ENCODE measurements at places on chromosomes 11 and 22. TPM values are rescaled to one million over a fixed set of nuclear protein-coding genes. Genes with fewer than 3 reads are reported as not detected.

DNA sequence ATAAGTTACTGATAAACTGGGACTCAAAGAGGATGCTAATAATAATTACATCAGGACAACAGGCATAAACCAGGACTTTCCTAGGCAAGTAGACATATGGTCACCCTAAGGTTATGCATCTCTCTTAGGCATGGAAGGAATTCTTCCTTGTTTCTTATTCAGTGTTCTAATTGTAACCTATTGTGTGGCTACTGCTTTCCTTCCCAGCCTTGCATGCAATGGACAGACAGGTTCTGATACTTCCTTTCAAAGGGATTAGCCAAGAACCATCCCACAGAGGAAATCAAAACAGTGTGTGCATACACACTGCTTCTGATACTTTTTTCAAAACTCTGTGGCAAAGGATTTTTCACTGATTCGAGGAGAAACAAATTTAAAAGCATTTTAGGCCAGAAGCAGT lies 48.3 kb downstream of the RRAS2 start:
- no peaks in the 10 kb centered on the region for H3K27me3 ChIP-seq
- H3K36me3 ChIP-seq, result no peaks in the 10 kb centered on the region
- H3K4me3 ChIP-seq, result no peak overlapping the region
- H3K27ac ChIP-seq, result peak overlapping the region; percentile 84

DNA sequence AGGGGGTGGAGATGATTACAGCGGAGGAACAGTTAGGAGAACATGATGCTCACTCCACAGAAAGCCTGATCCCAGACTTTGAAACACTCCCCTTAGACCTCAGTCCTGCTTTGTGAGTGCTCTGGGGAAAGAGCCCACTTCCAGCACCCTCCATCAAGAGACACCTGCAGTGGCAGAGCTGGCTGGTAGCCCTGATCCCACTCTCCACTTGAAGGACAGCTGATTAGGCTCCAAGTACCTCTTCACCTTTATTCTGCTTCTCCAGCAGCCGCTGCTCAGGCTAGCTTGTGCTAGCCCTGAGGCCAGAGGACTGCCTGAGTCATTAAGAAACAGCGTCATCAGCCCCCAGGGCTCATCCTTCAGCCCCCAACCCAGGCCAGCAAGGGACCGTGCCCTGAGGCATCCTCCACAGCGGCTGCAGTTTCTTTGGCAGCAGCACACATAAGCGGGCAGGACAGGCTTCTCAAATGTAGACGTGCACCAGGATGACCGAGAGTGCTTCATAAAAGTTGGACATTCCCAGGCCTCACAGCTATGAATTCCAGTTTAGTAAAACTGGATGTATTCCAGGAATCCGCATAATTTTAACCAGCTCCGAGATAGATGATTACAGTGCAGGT lies 146.0 kb upstream of the TBCEL start:
- DNase-seq, result no peak
- H3K27ac ChIP-seq, result no peak overlapping the region
- H3K36me3 ChIP-seq, result no peaks in the 10 kb centered on the region
- peaks cover 9% of the 10 kb centered on the region for H3K27me3 ChIP-seq
- no peak overlapping the region for H3K4me3 ChIP-seq

TRPC6 gene
- not detected for polyA plus RNA-seq

SOX10 gene
- not detected for polyA plus RNA-seq

DNA sequence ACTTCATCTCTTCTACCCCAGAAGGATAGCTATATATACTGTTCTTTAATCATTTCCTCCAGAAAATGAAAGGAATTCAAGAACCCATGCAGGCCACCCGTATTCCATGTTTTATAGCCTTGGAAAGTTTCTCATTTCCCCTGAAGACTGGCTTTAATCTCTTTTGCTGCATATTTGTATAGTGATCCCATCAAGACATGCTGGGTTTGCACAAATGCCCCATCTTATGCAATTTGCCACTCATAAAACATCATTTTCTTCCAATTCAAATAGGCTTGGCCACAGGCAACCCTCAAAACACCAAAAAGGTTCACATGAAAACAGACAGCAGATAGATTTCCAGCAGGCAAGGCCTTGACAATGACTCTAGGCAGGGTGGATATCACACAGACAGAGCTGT lies 28.3 kb upstream of the APOA1 start:
- no peaks in the 10 kb centered on the region for H3K4me1 ChIP-seq
- H3K27ac ChIP-seq, result no peak overlapping the region
- H3K36me3 ChIP-seq, result peaks cover 65% of the 10 kb centered on the region
- H3K27me3 ChIP-seq, result no peaks in the 10 kb centered on the region
- no peak for DNase-seq
- H3K4me3 ChIP-seq, result no peak overlapping the region

DNA sequence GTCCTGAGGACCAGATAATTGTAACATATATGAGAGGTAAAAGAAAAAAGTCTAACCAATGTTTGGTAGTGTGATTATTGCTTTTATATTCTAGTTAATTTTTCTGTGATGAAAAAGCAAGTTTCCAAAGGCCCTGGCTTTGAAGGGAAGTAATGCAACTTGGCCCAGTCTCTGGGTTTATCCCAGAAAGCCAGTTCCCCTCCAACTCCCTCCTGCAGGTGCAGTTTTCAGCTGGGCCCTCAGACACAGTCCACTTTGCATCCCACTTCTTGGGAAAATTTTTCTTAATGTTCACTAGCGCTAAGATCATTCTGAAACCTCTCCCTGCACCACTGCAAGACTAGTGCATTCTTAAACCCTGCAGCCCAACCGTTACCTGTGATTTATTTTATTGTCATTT lies 586.8 kb downstream of the NTM start:
- H3K27me3 ChIP-seq, result no peaks in the 10 kb centered on the region
- no peaks in the 10 kb centered on the region for H3K4me1 ChIP-seq
- DNase-seq, result no peak
- no peaks in the 10 kb centered on the region for H3K36me3 ChIP-seq
- no peak overlapping the region for H3K4me3 ChIP-seq

GRCh38 chr11:115126092-115126491 lies 378.1 kb downstream of the CADM1 start:
- H3K27me3 ChIP-seq, result no peaks in the 10 kb centered on the region
- no peaks in the 10 kb centered on the region for H3K36me3 ChIP-seq
- H3K27ac ChIP-seq, result no peak overlapping the region
- peaks cover 8% of the 10 kb centered on the region for H3K4me1 ChIP-seq
- H3K4me3 ChIP-seq, result no peak overlapping the region

- no peak overlapping the region for H3K27ac ChIP-seq
- H3K27me3 ChIP-seq, result no peaks in the 10 kb centered on the region
- no peaks in the 10 kb centered on the region for H3K36me3 ChIP-seq
- H3K4me3 ChIP-seq, result no peak overlapping the region
- DNase-seq, result no peak
Observed at GRCh38 chr11:110070176-110070575, 23.0 kb upstream of the ZC3H12C start.

DNA sequence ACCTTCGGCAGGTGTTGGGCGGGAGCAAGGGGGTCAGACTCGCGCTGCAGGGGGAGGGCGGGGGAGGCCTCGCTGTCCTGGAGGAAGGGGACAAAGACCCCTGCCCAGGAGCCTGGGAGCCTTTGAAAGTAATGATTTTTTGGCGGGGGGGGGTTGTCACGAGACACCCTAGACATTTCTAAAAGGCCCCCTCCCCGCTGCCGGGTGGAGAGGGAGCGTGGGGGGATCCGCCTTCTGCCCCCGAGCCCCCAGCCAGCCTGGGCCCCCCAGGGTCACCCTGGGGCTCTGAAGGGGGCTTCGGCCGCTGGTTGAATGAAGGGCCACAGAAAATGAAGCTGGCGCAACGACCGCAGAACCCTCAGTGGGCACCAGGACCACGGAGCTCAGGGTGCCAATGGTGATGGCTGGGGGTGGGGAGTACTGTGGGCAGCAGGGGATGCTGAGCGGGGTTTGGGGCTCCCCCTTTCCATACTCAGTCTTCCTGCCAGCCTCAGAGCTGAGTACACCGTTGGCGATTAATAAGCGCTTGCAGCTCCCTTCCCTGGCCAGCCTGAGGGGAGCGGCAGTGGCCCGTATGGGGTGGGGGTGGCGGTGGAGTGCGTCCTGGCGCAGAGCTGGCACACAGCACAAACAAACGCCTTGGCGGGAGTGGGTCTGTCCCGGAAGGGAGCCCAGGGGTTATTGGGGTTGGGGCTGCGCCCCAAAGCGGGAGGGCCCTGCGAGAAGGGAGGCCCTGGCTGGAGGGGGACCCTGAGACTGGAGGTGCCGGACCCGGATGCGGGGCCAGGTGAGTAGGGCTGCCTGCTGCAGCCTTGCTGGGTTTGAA lies 1.2 kb upstream of the DUSP8 start:
- H3K36me3 ChIP-seq, result no peaks in the 10 kb centered on the region
- H3K27me3 ChIP-seq, result peaks cover 87% of the 10 kb centered on the region
- H3K4me1 ChIP-seq, result peaks cover 3% of the 10 kb centered on the region
- H3K27ac ChIP-seq, result no peak overlapping the region
- peak overlapping the region; percentile 37 for H3K4me3 ChIP-seq
- no peak for DNase-seq

GRCh38 chr11:44946263-44946662 lies 4.4 kb downstream of the TP53I11 start:
- no peak overlapping the region for H3K27ac ChIP-seq
- no peaks in the 10 kb centered on the region for H3K27me3 ChIP-seq
- no peaks in the 10 kb centered on the region for H3K36me3 ChIP-seq
- no peak overlapping the region for H3K4me3 ChIP-seq

- DNase-seq, result no peak
- H3K4me1 ChIP-seq, result no peaks in the 10 kb centered on the region
- H3K36me3 ChIP-seq, result no peaks in the 10 kb centered on the region
- H3K27me3 ChIP-seq, result no peaks in the 10 kb centered on the region
- no peak overlapping the region for H3K27ac ChIP-seq
Observed at GRCh38 chr11:13258855-13259254, 18.7 kb upstream of the BMAL1 start.

DNA sequence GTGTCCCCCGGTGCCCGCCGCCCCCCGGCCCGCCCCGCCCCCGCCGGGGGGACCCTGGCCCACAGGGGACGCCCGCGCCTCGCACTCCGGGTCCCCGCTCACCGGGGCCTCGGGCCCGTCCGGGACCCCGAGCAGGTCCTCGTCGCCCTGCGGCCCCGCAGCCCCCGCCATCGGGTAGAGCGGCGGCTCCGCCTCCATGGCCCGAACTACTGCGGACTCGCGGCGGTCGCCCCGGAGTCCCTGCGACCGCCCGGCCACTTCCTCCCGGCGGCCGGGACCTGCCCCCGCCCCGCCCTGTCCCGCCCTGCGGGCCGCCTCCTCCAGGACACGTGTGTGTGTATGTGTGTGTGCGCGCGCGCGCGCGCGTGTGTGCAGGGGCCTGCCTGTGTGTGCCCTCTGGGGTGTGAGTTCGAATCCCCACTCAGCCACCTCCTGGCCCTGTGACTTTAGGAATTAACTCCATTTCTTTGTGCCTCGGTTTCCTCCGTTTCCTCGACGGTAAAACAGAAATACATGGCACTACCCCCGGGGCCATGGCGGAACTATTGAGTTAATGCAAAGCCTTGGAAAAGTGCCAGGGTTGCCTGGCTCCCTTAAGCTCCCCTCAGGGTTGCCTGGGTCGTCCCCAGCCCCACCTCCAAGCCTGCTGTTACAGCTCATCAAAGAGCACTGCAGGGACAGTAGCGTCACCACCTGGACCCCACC lies at the start of gene UNC93B1:
UNC93B1 (minus strand) TSS at position 252 of the 705 bp plus-strand sequence; CDS start at position 198, 54 bp downstream.
- H3K4me1 ChIP-seq, result no peaks in the 10 kb centered on the region
- H3K27ac ChIP-seq, result no peak within 1 kb of the TSS
- peaks cover 14% of the 10 kb centered on the region for H3K27me3 ChIP-seq
- peak; percentile 86 for DNase-seq
- no peaks in the 10 kb centered on the region for H3K36me3 ChIP-seq

DNA sequence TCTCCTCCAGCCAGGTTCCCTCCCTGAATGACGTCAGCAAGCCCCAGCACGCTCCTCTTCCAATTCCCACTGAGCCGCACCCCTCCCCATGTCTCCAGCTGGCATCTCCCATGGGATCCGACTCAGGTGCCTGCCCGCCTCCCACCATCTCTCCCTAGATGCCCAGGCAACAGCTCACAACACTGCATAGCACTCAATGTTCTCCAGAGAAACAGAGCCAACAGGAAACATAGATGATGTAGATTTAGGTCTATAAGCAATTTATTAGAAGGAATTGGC lies 532.3 kb downstream of the BRD1 start:
- H3K27me3 ChIP-seq, result no peaks in the 10 kb centered on the region
- no peaks in the 10 kb centered on the region for H3K36me3 ChIP-seq
- DNase-seq, result no peak
- H3K4me3 ChIP-seq, result no peak overlapping the region
- H3K27ac ChIP-seq, result no peak overlapping the region

- no peaks in the 10 kb centered on the region for H3K27me3 ChIP-seq
- DNase-seq, result peak; percentile 62
- no peaks in the 10 kb centered on the region for H3K36me3 ChIP-seq
- no peak overlapping the region for H3K4me3 ChIP-seq
Observed at GRCh38 chr11:36333897-36334296, 37.8 kb downstream of the PRR5L start.

GRCh38 chr11:78533399-78533798 lies 41.3 kb downstream of the NARS2 start:
- no peaks in the 10 kb centered on the region for H3K36me3 ChIP-seq
- no peak for DNase-seq
- H3K4me3 ChIP-seq, result no peak overlapping the region
- H3K4me1 ChIP-seq, result no peaks in the 10 kb centered on the region

- no peak overlapping the region for H3K27ac ChIP-seq
- no peak overlapping the region for H3K4me3 ChIP-seq
- no peaks in the 10 kb centered on the region for H3K4me1 ChIP-seq
- H3K27me3 ChIP-seq, result no peaks in the 10 kb centered on the region
- no peak for DNase-seq
Observed at GRCh38 chr11:60797846-60798630, 12.9 kb downstream of the MS4A10 start.

LRRC56 gene
- polyA plus RNA-seq, result 3.4 TPM

DNA sequence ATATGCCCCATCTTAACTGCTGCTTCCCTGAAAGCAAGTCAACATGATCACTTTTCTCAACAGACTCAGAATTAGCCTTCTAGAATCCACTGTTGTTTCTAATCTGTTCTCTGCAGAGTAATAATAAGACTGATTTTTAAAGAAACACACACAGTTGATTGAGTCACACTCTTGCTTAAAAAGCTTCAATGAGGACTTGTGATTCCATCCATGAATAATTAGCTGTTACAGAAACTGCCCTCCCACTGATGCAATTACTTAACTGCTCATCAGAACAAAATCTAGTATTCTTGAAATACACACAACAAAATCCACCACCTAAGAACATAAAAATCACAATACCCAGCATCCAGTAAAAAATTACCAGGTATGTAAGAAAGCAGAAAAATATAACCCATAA lies 100.5 kb upstream of the TIMP3 start:
- H3K27ac ChIP-seq, result no peak overlapping the region
- H3K36me3 ChIP-seq, result no peaks in the 10 kb centered on the region
- H3K27me3 ChIP-seq, result no peaks in the 10 kb centered on the region
- peak; percentile 39 for DNase-seq

- H3K27ac ChIP-seq, result no peak overlapping the region
- peaks cover 19% of the 10 kb centered on the region for H3K27me3 ChIP-seq
- H3K4me1 ChIP-seq, result no peaks in the 10 kb centered on the region
- H3K4me3 ChIP-seq, result no peak overlapping the region
- H3K36me3 ChIP-seq, result no peaks in the 10 kb centered on the region
- DNase-seq, result no peak
Observed at GRCh38 chr11:17751558-17751957, 17.0 kb downstream of the KCNC1 start.

DNA sequence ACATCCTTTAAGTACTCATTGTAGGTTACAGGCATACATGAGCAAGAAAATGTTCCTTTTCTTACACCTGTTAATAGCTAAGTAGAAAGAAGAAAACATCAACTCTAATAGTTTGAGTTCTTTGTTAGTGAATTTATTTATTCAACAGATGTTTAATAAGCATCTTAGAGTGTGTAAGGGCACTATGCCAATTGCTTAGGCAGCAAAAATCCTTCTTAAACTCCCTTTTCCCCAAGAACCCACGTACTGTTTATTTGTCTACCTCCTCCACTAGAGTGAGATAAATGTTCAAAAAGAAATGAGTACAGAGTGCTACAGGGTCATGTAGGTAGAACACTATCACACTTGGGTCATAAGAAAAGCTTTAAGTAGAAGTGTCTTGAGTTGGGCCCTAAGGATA lies 131.4 kb downstream of the CD44 start:
- H3K4me3 ChIP-seq, result no peak overlapping the region
- DNase-seq, result no peak
- no peak overlapping the region for H3K27ac ChIP-seq
- no peaks in the 10 kb centered on the region for H3K4me1 ChIP-seq
